Fibroblast of villous mesenchyme (primary cell): ENCODE measurements at places on chromosomes 2 and 18. TPM values are rescaled to one million over a fixed set of nuclear protein-coding genes. Genes with fewer than 3 reads are reported as not detected.

The UGT1A7 gene
- total RNA-seq: not detected in 2 replicates

The NPC1 gene
- 34.5 and 38.4 TPM in 2 replicates for total RNA-seq

The ZRANB3 gene
- 4.8 and 9.1 TPM in 2 replicates for total RNA-seq

The ASAP2 gene
- total RNA-seq: 39.0 and 66.5 TPM in 2 replicates

The NAT8 gene
- total RNA-seq: not detected in 2 replicates

The CDH20 gene
- under 0.01 and 0.32 TPM in 2 replicates for total RNA-seq

The PRKAG3 gene
- not detected in 2 replicates for total RNA-seq

The EML6 gene
- 0.32 and 1.3 TPM in 2 replicates for total RNA-seq

The MAL gene
- total RNA-seq: not detected in 2 replicates

The RAX gene
- not detected in 2 replicates for total RNA-seq

The ATP8B1 gene
- 26.3 and 28.3 TPM in 2 replicates for total RNA-seq

The GALR1 gene
- not detected in 2 replicates for total RNA-seq

The RAB27B gene
- 3.9 and 6.5 TPM in 2 replicates for total RNA-seq

The GPAT2 gene
- 1.9 and 3.5 TPM in 2 replicates for total RNA-seq

The GPR17 gene
- total RNA-seq: not detected in 2 replicates

The GPBAR1 gene
- under 0.01 TPM in 1 of 2 replicates, not detected in the other for total RNA-seq

The DRC1 gene
- 0.64 TPM in 1 of 2 replicates, not detected in the other for total RNA-seq

The PID1 gene
- 12.1 and 16.4 TPM in 2 replicates for total RNA-seq

The MALL gene
- 2.2 and 2.9 TPM in 2 replicates for total RNA-seq

The CNGA3 gene
- total RNA-seq: not detected in 2 replicates

The DYSF gene
- 3.5 and 4.2 TPM in 2 replicates for total RNA-seq

The SULT6B1 gene
- total RNA-seq: not detected in 2 replicates

The CCL20 gene
- total RNA-seq: 0.43 TPM in 1 of 2 replicates, not detected in the other

The XRCC5 gene
- 220 and 278 TPM in 2 replicates for total RNA-seq

The SPDYA gene
- 0.97 and 1.3 TPM in 2 replicates for total RNA-seq

The IKZF2 gene
- total RNA-seq: 4.2 and 15.1 TPM in 2 replicates

The OST4 gene
- total RNA-seq: 239 and 282 TPM in 2 replicates

The GPD2 gene
- total RNA-seq: 44.5 and 63.9 TPM in 2 replicates

The SLC5A7 gene
- total RNA-seq: not detected in 2 replicates

The LIMS2 gene
- total RNA-seq: 24.8 and 28.9 TPM in 2 replicates

The HRH4 gene
- under 0.01 TPM in 1 of 2 replicates, not detected in the other for total RNA-seq

The AAMP gene
- 104 and 110 TPM in 2 replicates for total RNA-seq

The ARMC9 gene
- total RNA-seq: 189 and 260 TPM in 2 replicates

The GPR75 gene
- 2.6 and 4.7 TPM in 2 replicates for total RNA-seq

The ACOXL gene
- not detected in 2 replicates for total RNA-seq

The CYP27A1 gene
- total RNA-seq: 4.7 and 16.1 TPM in 2 replicates

The PAX3 gene
- total RNA-seq: not detected in 2 replicates
